ENCODE measurements at places on chromosomes 7 and 10. TPM values are rescaled to one million over a fixed set of nuclear protein-coding genes. Genes with fewer than 3 reads are reported as not detected.

The GBX1 gene
- total RNA-seq = not detected

The PNLIPRP1 gene
- not detected for total RNA-seq

The CHAT gene
- not detected for total RNA-seq

The PVRIG gene
- total RNA-seq = not detected

The PAPOLB gene
- total RNA-seq = 0.02 TPM

The ANXA11 gene
- 51.6 TPM for total RNA-seq

The PRDX3 gene
- total RNA-seq = 406 TPM

The TFR2 gene
- not detected for total RNA-seq

The GBF1 gene
- total RNA-seq = 30.1 TPM

The TUBAL3 gene
- total RNA-seq = not detected

The DLX6 gene
- 5.3 TPM for total RNA-seq

The OR2A12 gene
- not detected for total RNA-seq

The PNLIPRP3 gene
- total RNA-seq = not detected

The ADIRF gene
- not detected for total RNA-seq

The PAX4 gene
- not detected for total RNA-seq

The PRF1 gene
- total RNA-seq = not detected

The CPA2 gene
- not detected for total RNA-seq

GRCh38 chr7:66303454-66304155, 98.5 kb downstream of the TPST1 start:
- no peak for DNase-seq

- no peak for DNase-seq
Observed at GRCh38 chr7:37471619-37472018, 23.0 kb upstream of the ELMO1 start.

- no peak for DNase-seq
Observed at GRCh38 chr7:46802479-46802878, 779.4 kb downstream of the TNS3 start.

DNA sequence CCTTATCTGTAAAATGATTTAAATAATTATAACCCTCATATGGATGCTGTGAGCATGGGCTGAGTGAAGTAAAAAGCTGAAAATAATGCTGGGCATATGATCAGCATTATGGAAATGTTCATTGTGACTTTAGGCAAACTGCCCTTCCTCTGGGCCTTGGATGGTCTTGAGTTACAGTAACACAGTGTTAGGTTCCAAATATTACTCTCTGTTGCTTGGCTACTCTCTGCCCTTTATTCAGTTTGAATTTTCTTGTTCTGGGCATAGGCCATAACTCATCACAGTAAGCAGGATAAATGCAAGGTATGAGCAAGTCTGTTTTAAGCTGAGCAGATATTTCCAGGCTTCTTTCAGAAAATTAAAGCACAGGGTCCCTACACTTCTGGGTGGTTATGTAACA, 868.0 kb downstream of the KCNMA1 start:
- no peak for DNase-seq

- DNase-seq = no peak
Observed at GRCh38 chr10:46301721-46302479, 15.1 kb downstream of the ANTXRL start.

- no peak for DNase-seq
Observed at GRCh38 chr10:69884024-69884367, 82.3 kb downstream of the COL13A1 start.

DNA sequence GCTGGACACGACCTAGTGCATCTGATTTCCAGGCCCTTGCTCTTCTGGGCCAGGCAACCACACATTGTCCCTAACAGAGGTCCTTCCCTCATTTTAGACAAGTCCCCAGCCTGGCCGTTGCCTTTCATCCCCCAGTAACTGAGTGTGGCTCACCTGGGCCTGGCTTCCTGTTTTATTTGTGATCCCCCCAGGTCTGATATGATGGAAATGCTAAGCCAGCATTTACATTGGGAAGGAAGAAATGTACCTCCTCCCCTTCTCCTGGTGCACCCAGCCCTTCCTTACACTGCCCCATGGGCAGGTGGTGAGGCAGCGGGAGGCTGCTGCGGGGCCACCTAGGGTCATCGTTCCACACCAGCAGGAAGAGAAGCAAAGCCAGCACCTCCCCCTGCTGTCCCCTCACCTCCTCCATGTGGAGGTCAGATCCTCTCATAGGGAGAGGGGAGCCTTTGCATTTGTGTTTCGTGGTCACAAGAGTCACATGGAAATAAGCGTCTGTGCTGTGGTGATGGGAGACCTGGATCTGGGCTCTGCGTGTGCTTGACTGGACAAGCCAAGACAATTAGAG, 108.8 kb downstream of the GLRX3 start:
- DNase-seq = no peak

DNA sequence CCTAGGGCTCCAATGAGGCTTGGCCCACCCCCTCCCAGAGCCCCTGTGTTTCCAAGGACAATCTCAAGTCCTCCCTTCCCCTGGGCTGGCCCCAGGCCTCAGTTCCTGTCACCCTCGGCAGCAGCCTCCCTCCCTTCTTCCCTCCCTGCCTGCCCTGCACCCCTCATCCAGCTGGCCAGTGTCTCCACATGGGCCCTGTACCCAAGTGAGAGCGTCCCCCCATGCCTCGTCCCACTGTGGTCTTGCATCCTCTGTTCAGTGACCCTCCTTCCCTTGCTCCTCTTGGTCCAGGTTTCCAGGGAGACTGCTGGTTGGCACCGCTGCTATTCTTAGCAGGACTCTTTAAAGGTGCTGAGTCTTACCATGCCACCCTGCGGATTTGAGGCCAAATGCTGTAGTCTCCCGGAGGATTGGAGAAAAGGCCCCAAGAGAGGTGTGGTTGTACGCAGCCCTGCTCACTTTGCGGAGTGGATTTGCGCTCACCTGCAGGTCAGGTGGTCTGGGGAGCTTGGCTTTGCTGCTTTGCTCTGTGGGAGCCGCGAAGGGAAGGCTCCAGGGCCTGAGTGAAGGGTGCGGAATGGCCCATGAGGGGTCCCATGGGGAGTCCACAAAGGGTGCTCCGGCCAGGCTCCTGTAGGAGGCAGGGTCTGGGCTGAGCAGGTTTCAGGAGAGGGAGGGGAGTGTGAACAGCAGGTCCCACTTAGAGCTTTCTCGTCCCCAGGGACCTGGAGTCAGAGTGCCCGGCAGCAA, 519.2 kb downstream of the TCERG1L start:
- DNase-seq = no peak

GRCh38 chr7:151338809-151339208, 2.8 kb upstream of the NUB1 start:
- DNase-seq = no peak

GRCh38 chr7:107606303-107606702, 26.3 kb downstream of the BCAP29 start:
- no peak for DNase-seq

DNA sequence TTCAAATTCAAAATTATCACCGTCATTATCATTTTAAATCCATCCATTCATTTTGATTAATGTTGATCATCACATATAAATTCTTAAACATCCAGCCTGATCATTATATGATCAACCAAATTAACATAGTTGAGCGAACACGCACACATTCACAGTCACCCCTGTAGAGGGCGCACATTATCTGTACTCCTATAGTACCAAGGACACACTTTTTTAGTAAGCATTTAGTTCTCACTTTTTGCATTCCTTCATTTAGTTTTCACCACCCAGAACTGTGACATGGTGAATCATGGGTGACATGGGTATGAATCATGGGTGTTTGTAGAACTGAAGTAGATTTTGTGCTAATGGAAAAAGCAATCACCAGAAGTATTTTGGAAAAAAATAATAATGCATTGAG, 26.0 kb upstream of the ZNF735 start:
- DNase-seq = no peak

GRCh38 chr10:28317760-28318159, 14.9 kb upstream of the MPP7 start:
- no peak for DNase-seq

- DNase-seq = peak; percentile 53
Observed at GRCh38 chr10:6920072-6921019, 340.3 kb upstream of the PRKCQ start.

DNA sequence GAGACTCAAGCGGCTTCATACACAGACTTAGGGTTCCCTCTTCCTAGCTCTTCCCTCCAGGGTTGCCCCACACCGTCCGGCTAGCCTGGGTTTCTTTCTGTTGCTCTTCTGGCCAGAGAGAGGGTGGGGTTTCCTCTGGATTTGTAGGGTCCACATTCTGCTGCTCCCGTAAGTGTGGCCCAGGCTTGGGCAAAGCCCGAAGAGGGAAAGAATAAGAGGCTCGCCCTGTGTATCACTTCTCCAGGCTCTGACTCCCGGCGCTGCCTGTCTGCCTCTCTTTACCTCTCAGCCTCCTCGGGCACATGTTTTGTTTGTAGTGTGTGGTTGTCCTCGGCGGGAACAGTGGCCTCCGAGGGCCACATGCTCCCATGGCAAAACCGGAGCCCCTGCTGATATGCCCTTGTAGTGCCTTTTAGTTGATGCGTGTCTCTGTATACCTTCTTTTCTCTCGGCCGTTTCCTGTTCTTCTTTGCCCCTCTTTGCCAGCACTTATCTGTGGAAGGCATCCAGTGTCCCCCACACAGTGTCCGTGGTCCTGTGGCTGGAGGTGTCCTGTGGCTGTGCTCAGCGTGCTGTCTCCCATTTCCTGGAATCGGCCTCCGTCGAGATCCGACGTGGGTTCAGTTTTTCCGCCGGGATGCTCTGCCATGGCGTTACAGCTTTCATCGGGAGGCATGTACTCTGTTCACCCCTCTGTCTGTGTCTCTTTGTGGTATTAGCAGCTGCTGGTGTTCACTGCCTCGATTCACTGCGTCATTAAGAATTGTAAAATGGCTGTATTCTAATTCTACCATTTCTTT, 102.9 kb downstream of the INPP5A start:
- DNase-seq = no peak

DNA sequence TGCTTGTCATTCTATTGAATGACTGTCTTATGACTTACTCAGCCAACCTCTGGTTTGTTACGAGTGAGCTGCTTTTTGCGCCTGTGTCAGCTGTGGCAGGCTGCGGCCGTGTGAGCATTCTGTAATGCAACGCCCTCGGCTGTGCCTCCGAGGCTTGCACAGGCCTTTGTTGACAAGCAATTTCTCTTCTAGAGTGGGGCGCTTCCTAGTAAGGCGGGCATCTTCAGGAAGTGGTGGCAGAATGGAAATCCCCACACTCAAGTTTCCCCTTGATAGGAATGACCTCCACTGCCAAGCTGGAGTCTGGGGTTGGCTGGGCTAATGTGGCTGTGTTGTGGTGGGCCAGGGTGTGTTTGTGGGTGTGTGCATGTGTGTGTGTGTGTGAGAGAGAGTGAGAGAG, 20.2 kb upstream of the TMEM178B start:
- peak; percentile 54 for DNase-seq

- no peak for DNase-seq
Observed at GRCh38 chr7:146397141-146397540, 280.5 kb downstream of the CNTNAP2 start.

DNA sequence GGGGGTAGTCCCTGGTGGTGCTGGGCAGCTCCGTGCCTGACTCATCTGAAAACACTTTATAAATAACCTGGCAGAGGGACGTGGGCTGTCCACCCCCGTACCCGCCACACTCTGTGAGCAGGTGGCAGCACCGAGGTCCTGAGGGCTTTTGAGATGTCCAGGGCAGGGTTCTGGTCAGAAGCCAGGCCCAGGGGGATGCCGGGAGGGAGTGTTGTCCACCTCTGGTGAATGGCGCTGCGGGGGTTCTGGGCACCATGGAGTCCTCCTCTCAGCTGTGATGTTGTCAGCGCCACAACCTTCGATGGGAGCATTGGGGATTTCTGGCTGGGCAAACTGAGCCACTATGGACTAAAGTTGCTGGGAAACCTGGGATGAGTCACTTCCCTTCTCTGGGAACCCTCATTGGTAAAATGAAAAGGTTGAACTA, 27.4 kb upstream of the GOLGA7B start:
- DNase-seq = no peak

DNA sequence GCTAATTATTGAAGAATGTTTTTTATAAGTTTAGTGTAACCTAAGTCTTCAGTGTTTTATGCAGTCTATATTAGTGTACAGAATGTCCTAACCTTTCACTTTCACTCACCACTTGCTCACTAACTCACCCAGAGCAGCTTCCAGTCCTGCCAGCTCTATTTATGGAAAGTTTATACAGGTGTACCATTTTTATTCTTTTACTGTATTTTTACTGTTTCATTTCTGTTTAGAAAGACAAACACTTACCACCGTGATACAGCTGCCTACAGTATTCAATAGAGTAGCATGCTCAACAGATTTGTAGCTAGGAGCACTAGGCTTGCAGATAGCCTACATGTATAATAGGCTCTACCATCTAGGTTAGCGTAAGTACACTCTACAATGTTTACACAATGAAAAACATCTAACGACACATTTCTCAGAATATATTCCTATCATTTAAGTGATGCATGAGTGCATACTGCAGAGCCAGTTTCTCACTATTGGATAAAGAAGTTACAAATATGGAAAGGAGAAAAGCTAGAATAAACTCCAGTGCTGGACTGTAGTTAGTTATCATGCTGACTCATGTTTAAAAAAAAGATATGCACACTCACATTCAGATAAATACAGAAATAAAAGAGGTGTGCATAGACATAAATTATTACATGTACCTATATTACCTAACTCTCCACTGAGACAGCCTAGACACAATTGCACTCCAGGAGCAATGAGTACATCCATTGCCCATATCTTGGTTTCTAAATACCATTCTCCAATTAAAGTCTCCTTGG, 30.4 kb downstream of the STEAP1B start:
- DNase-seq = no peak

GRCh38 chr10:91519899-91520514, 109.9 kb downstream of the HECTD2 start:
- DNase-seq = no peak

- DNase-seq = peak; percentile 27
Observed at GRCh38 chr10:71339796-71340589, 20.9 kb downstream of the SLC29A3 start.

DNA sequence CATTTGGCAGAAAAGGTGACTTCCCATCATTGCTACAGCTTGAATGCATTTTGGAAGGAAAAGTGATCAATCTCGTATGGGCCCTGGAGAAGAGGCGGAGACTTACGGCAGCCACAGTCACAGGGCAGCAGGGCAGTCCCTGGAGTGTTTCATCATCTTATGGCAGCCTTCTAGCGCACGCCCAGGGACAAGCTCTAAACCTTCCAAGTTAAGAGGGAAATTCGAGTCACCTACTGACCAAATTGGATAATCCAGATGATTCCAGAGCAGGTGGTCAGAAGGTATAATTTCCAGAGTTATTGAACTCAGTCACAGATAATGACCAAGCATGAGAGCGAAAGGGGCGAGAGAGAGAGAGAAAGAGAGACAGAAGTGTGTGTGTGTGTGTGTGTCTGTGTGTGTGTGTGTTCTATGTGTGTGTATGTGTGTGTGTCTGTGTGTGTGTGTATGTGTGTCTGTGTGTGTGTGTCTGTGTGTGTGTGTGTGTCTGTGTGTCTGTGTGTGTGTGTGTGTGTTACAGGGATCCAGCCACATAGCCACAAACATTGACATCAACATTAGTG, 123.7 kb upstream of the ADAM12 start:
- DNase-seq = no peak

GRCh38 chr7:139588632-139589031, 65.1 kb downstream of the CLEC2L start:
- no peak for DNase-seq

- DNase-seq = no peak
Observed at GRCh38 chr7:101995121-101995520, 177.7 kb downstream of the CUX1 start.

GRCh38 chr10:10055656-10056442, 961.8 kb upstream of the CELF2 start:
- DNase-seq = no peak

GRCh38 chr10:62050893-62051433, 149.5 kb downstream of the ARID5B start:
- DNase-seq = peak; percentile 81

GRCh38 chr7:90774706-90775105, 178.6 kb downstream of the CDK14 start:
- DNase-seq = no peak
